ENCODE measurements at places on chromosomes 16 and 17.

GRCh38 chr17:34869641-34870040 lies 91.6 kb downstream of the CCT6B start:
- DNase-seq = no peak

GRCh38 chr17:28335959-28336871 lies 654 bp downstream of the TNFAIP1 start:
- no peak for DNase-seq

- DNase-seq = no peak
Observed at GRCh38 chr17:49471769-49472168, 23.3 kb upstream of the NGFR start.

- no peak for DNase-seq
Observed at GRCh38 chr17:12034538-12034937, 13.9 kb downstream of the MAP2K4 start.

DNA sequence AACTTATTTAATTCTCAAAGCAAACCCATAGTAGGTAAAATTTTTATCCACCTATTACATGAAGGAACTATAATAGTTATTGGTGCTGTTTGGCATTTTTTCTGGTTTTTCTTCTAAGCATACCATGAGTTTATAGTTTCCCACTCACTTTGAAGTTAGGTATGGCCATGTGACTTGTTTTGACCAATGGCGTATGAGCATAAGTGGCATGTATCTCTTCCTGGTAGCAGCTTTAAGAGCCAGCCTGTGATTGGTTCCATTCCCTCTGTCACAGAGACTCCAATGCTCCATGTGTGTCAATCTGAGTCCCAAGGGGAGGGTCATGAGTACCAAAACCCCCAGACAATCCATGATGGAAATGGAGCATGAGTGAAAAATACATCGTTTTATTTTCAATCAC lies 282.9 kb upstream of the N4BP1 start:
- DNase-seq = no peak

DNA sequence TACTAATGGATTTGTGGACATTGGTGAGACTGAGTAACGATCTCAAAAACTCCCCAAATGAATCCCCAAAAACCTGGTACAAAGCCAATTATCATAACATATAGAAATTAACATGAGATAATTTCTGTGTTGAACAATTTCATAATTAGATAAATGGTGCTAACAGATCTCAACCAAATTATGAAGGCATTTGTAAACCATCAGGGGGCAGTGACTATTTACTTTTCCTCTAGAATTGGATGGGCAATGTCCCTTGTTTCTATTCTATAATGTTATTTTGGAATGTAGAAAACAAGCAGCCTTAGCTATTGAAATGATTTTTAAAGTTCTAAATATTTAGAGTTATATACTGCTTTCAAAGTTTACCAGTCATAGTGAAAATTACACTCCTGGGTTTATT lies 57.8 kb downstream of the MYH10 start:
- no peak for DNase-seq

DNA sequence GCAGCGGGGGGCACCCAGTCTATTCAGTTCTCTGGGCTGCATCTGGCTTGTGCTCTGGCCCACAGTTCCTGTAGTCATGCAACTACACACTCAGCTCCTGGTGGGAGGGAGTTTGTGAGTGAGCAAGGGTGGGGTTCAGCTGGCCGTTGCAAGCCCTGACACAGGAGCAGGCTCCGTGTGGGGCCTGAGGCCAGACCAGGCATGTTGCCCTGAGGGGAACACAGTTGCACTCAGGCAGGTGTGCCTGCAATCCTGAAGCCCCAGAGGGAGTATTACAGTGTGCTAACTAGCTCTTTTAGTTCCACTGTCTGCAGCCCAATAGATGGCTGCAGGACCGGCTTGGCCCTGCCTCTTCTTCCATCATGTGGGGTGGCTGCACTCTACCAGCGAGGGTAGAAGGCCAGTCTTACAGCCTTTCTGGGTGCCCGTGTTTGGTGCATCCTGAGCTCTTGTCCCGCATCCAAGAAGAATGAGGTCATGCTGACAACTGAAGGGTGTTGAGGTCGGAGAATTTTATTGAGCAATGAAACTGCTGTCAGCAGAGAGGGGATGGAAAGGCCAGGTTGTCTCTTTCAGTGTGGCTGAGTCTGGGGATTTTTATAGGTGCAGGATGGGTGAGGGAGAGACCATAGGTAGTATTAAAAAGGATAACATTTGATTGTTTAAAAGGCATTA lies 49.9 kb upstream of the ELAC2 start:
- no peak for DNase-seq

GRCh38 chr16:2282866-2283555 lies 15.1 kb upstream of the RNPS1 start:
- no peak for DNase-seq

GRCh38 chr16:17130733-17131132 lies 340.0 kb downstream of the XYLT1 start:
- no peak for DNase-seq

GRCh38 chr17:887551-888209 lies 91.9 kb downstream of the NXN start:
- DNase-seq = no peak

- DNase-seq = no peak
Observed at GRCh38 chr17:1986783-1987451, 38.2 kb downstream of the RTN4RL1 start.

GRCh38 chr16:85057212-85057889 lies 29.8 kb downstream of the KIAA0513 start:
- DNase-seq = no peak

DNA sequence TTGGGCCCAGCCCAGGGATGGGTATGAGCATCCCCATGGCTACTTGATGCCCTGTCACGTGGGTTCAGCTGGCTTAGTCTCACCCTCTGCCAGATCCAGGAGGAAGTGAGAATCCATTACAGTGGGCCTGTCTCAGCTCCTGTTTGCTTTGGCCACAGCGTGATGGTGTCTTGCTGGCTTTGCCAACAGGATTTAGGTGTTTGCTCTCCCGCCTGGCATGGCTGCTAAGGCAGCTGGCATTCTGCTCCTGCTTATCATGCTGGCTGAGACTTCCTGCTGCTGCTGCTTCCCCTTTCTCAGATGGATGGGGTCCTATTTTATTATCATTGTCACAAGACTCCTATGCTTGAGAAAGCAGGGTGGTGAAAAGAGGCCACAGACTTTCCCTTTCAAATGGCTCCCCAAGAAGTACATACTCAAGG lies 28.3 kb upstream of the HOXB13 start:
- no peak for DNase-seq

GRCh38 chr16:49969091-49970030 lies 55.7 kb upstream of the CNEP1R1 start:
- no peak for DNase-seq

DNA sequence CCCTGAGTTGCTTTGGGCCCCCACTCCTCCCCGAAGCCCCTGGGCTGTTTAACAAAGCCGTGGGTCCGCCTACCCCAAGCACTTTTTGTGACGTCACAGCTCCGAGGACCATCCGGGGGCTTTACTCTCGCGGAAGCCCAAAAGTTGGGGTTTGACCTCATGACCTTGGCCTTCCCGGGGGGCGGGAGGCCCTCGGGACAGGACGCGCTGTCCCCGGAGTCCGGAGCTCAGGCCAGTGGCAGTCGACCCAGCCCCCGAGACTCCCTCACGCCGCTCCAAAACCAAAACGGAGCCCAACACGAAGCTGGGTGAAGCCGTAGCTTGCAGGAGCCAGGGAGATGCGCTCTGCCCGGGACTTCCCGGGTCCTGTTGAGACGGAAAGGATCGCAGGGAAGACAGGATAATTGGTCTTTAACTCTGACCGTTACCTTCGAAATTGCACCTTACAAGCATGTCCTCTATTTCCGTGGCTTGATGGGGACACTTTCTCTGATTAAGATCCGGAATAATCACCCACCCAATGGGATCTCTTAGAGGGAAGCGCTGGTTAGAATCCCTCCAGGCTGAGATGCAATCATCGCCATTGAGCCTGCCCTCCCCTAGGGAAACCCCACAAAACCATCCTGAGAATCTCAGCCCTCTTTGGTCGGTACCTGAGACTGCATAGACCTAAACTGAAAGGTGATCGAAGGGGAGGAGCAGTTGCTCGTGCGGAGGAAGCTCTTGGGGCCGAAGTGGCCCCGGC lies 4.9 kb upstream of the SOX9 start:
- no peak for DNase-seq

- DNase-seq = no peak
Observed at GRCh38 chr16:86092586-86093480, 193.9 kb downstream of the IRF8 start.

DNA sequence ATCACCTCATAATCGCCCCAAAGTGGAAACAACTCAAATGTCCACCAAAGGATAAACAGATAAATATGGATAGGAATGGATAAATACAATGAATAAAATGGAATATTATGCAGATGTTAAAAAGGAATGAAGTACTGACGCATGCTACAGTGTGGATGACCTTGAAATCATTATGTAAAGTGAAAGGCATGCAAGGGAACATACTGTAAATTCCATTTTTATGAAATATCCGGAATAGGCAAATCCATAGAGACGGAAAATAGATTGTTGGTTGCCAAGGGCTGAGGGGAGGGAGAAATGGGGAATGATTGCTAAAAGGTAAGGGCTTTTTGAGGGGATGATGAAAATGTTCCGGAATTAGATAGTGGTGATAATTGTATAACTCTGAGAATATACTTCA lies 36.0 kb downstream of the STAT5B start:
- DNase-seq = no peak

- no peak for DNase-seq
Observed at GRCh38 chr16:27685807-27686206, 135.9 kb downstream of the KATNIP start.

DNA sequence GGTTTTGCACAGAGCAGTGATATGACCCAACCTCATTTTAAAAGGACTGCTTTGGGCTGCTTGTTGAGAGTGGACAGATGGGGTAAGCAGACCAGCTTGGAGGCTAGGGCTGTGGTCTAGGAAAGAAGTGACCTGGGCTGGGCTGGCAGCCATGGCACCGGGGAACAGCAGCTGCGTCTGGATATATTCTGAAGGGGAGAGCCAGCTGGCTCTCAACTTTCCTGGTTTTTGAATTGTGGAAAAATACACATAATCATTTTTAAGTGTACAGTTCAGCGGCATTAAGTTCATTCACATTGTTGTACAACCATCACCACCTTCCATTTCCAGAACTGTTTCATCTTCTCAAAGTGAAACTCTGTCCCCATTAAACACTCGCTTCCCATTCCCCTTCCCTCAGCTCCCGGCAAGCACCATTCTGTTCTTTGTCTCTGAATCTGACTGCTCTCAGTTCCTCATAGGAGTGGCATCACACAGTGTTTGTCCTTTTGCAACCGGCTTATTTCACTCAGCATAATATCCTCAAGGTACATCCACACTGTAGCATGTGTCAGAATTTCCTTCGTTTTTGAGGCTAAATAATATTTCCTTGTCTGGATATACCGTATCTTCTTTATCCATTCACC lies 113.2 kb downstream of the SPECC1 start:
- no peak for DNase-seq

DNA sequence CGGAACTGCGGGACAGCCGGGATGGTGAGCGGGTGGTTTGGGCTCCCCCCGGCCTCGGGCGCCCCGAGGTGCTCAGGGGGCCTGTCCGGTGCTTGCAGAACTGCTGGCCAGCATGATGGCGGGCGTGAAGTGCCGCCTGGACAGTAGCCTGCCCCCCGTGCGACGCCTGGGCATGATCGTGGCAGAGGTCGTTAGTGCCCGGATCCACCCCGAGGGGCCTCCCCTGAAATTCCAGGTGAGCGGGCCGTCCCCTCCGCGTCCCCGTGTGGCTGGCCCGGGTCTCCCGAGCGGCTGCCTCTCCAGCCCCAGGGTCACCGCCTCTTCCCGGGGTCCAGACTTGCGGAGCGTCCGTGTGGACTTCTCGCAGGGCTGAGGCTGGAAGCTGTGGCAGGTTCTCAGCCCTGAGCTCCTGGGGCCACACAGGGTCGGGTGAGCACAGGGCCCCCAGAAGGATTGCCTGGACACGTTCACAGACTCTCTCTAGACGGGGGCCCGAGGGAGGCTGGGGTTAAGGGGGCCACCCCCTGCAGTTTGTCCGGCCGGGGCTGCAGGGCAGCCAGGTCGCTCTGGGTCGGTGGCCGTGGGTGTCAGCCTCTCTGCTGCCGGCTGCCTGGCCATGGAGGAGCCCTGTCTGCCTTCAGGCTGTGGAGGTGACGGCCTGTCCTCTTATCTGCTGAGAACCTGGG lies 7.4 kb downstream of the TELO2 start:
- no peak for DNase-seq
